ENCODE measurements at places on chromosomes 2 and 18. TPM values are rescaled to one million over a fixed set of nuclear protein-coding genes. Genes with fewer than 3 reads are reported as not detected.

The NLRC4 gene
- not detected for total RNA-seq

DNA sequence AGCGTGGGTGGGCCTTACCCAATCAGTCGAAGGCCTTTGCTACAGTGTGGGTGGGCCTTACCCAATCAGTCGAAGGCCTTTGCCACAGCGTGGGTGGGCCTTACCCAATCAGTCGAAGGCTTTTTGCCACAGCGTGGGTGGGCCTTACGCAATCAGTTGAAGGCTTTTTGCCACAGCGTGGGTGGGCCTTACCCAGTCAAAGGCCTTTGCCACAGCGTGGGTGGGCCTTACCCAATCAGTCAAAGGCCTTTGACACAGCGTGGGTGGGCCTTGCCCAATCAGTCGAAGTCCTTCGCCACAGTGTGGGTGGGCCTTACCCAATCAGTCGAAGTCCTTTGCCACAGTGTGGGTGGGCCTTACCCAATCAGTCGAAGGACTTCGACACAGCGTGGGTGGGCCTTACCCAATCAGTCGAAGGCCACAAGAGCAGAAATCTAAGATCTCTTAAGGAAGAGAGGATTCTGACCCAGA is 16.3 kb upstream of the GAL3ST2 start:
- H3K27me3 ChIP-seq, result no peaks in the 10 kb centered on the region
- H3K27ac ChIP-seq, result no peak overlapping the region
- H3K4me3 ChIP-seq, result no peak overlapping the region
- H3K4me1 ChIP-seq, result peaks cover 4% of the 10 kb centered on the region
- peaks cover 18% of the 10 kb centered on the region for H3K36me3 ChIP-seq

GRCh38 chr2:111200333-111200881 is 79.7 kb downstream of the BCL2L11 start:
- H3K4me3 ChIP-seq, result no peak overlapping the region
- DNase-seq, result no peak
- no peak overlapping the region for H3K27ac ChIP-seq
- H3K4me1 ChIP-seq, result no peaks in the 10 kb centered on the region

DNA sequence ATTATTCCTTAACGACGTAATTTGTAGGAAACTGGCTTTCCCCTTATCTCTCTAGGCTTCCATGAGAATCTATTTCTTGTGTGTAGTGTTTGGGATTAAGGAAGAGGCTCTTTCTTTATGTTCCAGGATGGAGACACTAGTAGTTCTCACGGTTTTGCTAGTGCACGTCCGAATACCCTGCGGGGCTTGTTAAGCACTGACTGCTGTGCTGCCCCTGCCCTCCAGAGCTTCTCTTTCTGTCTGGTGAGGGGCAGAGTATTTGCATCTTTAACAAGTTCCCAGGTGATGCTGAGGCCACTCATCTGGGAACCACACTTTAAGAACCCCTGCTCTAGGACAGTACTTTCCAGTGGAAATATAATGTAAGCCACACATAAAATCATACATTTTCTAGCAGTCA is 76.4 kb downstream of the SPATS2L start:
- H3K4me3 ChIP-seq, result no peak overlapping the region
- DNase-seq, result no peak
- H3K27ac ChIP-seq, result no peak overlapping the region
- H3K27me3 ChIP-seq, result no peaks in the 10 kb centered on the region

GRCh38 chr18:48612917-48613316 is 74.1 kb downstream of the CTIF start:
- H3K27ac ChIP-seq, result no peak overlapping the region
- no peaks in the 10 kb centered on the region for H3K36me3 ChIP-seq
- no peaks in the 10 kb centered on the region for H3K27me3 ChIP-seq
- no peak for DNase-seq
- no peak overlapping the region for H3K4me3 ChIP-seq

GRCh38 chr2:153891051-153891450 is 19.3 kb downstream of the GALNT13 start:
- H3K27ac ChIP-seq, result no peak overlapping the region
- H3K36me3 ChIP-seq, result no peaks in the 10 kb centered on the region
- H3K27me3 ChIP-seq, result no peaks in the 10 kb centered on the region
- H3K4me1 ChIP-seq, result peaks cover 2% of the 10 kb centered on the region
- no peak overlapping the region for H3K4me3 ChIP-seq
- no peak for DNase-seq

DNA sequence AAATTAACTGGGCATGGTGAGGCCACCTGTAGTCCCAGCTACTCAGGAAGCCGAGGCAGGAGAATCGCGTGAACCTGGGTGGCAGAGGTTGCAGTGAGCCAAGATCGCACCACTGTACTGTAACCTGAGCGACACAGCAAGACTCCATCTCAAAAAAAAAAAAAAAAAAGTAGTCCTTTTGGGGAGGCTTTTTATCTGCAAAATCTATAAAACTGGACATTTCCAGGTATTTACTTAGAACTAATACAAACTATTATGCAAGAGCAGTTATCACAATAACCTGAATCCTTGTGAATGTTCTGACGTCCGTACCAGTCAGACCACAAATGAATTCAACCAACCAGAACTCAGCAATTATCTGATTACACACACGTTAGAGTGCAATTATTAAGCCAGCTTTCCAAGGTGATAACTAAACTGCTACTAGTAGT is 8.8 kb upstream of the RAPH1 start:
- no peak overlapping the region for H3K4me3 ChIP-seq
- no peak overlapping the region for H3K27ac ChIP-seq
- peaks cover 3% of the 10 kb centered on the region for H3K4me1 ChIP-seq
- DNase-seq, result no peak
- no peaks in the 10 kb centered on the region for H3K27me3 ChIP-seq
